Brain (organoid and tissue), 16 donors: ENCODE measurements at places on chromosomes 5 and 9. TPM values are rescaled to one million over a fixed set of nuclear protein-coding genes. Genes with fewer than 3 reads are reported as not detected.

SPINK4 gene
- polyA plus RNA-seq: not detected

PHF2 gene
- 63.6 TPM for polyA plus RNA-seq

TMOD1 gene
- 29.7 TPM for polyA plus RNA-seq

CRHBP gene
- 2.2 TPM for polyA plus RNA-seq

REXO4 gene
- polyA plus RNA-seq: 51.7 TPM

EIF4E1B gene
- 0.81 TPM for polyA plus RNA-seq

GPR150 gene
- polyA plus RNA-seq: 1.4 TPM

BTNL3 gene
- polyA plus RNA-seq: not detected

SPATA31D3 gene
- not detected for polyA plus RNA-seq

NFIB gene
- polyA plus RNA-seq: 49.5 TPM

AMBP gene
- polyA plus RNA-seq: not detected

RNF180 gene
- polyA plus RNA-seq: 0.64 TPM

CCDC183 gene
- polyA plus RNA-seq: 4.8 TPM

PCSK1 gene
- 56.3 TPM for polyA plus RNA-seq

CKS2 gene
- 220 TPM for polyA plus RNA-seq

MAP1B gene
- polyA plus RNA-seq: 158 TPM

AQP7 gene
- polyA plus RNA-seq: 0.66 TPM

SPATA31D4 gene
- not detected for polyA plus RNA-seq

SLC6A19 gene
- polyA plus RNA-seq: not detected

INSL4 gene
- polyA plus RNA-seq: not detected

ORM2 gene
- polyA plus RNA-seq: 0.49 TPM

SLCO6A1 gene
- polyA plus RNA-seq: not detected

PCDHGC5 gene
- polyA plus RNA-seq: 4.3 TPM

FBP2 gene
- polyA plus RNA-seq: not detected

ZBTB5 gene
- 21.2 TPM for polyA plus RNA-seq

DBH gene
- 4.9 TPM for polyA plus RNA-seq

ARL14EPL gene
- polyA plus RNA-seq: not detected

OBP2B gene
- not detected for polyA plus RNA-seq

PCDHGA10 gene
- polyA plus RNA-seq: 2.3 TPM

SARDH gene
- 4.7 TPM for polyA plus RNA-seq

PCDHA1 gene
- polyA plus RNA-seq: 0.61 TPM

LMNB1 gene
- 87.5 TPM for polyA plus RNA-seq
